CD4-positive, alpha-beta T cell treated with Interleukin-1 beta for 1 hour (primary cell): ENCODE measurements at places on chromosomes 3 and 15.
A peak's percentile ranks its signal among the peaks of the same experiment; 100 is the strongest.

GRCh38 chr15:42024303-42024702 is 3.5 kb upstream of the PLA2G4E start:
- DNase-seq, result no peak

DNA sequence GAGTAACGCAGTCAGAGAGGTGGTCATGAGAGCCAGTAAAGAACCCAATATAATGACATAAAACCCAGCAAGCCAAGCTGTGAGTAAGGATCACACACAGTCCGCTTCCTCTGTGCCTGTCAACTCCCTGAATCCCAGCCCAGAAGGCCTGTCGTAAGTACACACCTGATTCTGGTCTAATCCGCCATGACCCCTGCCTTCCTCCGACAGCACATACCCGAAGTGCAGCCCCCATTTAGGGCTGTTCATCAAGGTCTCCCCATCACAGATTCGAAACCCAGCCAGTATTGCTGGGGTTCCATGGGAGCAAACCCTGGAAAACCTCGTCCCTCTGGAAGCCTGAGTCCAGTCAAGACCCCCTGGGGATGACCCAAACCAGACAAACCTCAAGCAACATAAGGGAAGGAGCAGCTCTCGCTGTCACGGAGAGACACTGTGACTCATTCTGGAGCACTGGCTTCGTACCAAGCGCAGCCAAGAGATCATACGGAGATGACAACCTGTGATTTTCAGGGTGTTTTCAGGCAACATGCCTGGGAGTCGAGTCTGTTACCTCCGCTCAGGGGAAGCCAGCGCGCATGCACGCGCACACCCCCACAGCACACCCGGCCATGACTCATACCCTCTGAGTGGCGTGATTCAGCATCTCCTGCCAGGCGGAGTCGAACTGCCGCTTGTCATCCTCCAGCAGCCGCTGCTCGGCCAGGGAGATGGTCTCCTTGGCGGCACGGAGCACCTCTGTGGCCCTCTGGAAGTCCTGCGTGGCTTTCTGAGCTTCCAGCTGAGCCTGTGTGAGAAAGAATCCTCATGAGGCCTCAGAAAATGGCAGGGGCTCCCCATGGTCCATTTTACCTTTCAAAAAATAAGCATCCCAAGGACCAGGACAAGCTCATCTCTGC is 63.0 kb downstream of the SH3BP5 start:
- DNase-seq, result peak; percentile 85

GRCh38 chr15:74453925-74454763 is 6.8 kb downstream of the UBL7 start:
- DNase-seq, result no peak

- DNase-seq, result no peak
Measured at GRCh38 chr3:12461097-12461649, 23.1 kb upstream of the TSEN2 start.

- no peak for DNase-seq
Measured at GRCh38 chr3:127680798-127681221, 8.1 kb downstream of the ABTB1 start.

- no peak for DNase-seq
Measured at GRCh38 chr3:119311081-119311925, 17.1 kb downstream of the ARHGAP31 start.

DNA sequence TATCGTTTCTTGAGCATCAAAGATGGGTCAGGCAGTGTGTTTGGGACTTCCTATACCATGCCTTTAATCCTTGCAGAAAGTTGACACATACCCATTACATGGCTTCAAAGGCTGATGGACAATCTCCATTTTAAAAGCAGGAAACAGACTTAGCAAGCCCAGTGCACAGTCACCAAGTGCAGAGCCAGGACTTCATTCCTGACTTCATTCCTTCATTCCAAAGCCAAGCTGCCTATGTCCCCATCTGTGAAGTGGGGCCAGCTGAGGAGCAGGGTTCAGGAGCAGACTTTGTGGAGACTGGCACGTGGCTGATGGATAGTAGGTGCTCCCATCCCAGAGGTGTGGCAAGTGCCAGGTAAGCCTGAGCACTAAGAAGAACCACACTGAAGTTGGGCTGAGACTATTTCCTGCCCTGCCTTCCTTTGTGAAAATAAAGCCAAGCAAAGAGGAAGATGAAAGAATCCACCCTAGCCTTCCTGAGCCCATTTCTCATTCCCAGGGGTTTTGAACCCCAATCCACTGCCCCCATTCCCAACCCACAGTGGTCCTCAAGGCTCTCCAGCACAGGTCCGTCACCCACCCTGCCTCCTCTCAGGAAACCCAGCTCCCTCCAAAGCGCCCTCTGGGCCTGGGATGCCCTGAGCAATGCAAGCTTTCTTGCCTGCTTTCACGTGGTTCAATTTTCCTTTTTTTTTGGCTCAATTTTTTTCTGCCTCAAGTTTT is 1.8 kb downstream of the CX3CR1 start:
- no peak for DNase-seq

- peak; percentile 84 for DNase-seq
Measured at GRCh38 chr3:52339612-52340011, 23.5 kb downstream of the DNAH1 start.

DNA sequence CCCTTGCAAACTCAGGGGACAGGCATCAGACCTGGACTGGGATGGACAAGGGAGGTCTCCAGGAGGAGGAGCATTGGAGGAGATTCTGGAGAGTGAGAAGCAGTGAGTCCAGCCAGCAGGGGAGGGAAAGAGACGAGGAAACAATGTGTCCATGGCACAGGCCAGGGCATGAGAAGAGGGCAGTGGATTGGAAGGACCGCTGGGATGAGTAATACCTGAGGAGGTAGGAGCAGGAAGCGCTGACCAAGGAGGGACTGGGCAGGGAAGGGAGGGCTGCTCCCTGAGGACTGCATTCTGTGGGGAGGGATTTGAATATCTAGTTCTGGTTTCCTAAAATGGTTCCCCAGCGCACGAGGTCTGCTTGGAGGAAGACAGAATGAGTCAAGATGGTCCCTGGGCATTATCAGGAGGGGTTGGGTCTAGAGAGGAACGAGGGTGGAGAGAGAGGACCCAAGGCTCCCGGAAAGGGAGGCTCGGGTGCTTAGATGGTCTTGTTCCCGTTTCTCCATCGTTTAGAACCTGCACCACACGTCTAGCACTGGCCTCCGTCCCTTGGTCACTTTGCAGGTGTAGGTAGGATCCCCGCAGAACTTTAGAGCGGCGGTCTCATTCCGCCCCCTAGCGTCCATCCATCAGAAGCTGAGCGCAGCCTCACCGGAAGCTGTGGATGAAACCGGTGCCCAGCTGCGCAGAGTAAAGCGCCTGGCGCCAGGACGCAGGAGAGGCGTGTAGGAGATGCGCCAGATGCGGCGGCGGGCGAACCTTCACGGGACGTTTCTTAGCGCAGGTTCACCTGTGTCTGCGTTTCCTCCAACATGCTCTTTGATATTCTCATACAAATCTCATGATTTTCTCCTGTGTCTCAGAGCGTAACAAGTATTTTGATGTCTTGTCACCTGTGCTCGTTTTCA is 190.7 kb upstream of the NDN start:
- no peak for DNase-seq

GRCh38 chr15:81163961-81164800 is 30.1 kb downstream of the CFAP161 start:
- DNase-seq, result no peak

DNA sequence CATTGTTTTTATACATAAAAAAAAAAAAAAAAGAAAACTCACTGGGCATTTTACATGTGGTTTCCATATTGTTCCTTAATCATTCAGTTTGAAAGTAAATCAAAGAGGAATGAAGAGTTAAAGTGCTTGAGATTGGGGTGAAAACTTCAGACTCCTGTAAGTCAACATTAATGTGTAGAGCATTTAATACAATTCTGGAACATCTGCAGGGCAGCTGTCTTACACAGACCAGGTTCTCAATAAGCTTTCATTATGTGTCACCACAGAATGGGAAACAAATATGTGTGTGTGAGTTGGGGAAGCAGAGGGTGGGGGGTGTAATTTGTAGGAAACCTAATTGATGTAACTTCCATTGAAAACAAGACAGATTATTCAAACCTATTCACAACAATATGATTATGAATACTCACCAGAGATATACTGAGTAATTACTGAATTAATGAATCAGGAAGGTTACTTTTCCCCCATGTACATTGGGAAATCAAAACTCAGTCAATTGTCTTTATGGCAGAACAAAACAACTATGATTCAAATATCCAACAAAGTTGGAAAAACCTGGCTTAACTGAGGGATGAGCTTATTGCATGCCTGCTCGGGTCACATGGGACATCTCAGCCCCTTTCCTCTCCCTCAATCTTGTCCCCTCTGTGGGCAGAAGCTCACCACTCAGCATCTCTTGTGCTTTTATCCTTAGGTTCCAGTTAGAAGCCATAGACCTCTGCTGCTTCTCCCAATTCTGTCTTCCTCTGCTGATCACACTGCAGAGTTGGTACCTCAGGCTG is 281.2 kb upstream of the THBS1 start:
- DNase-seq, result no peak

GRCh38 chr3:141834292-141834691 is 42.2 kb upstream of the ATP1B3 start:
- DNase-seq, result no peak

DNA sequence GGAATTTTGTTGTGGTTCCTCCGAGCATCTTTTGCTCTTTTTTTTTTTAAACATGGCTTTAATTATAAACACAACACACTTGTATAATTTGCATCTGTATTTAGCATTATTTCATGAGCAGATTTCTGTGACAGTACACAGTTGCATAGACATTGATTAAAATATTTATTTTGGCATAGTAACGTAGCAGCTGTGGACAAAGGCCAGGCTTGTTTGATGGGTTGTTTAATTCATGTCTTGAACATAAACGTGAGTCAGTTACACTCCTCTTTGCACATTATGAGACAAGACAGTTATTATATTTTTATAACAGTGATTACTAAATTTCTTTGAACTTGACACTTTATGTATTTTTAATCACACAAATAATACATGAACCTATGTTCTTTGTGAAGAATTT is 182.5 kb downstream of the CACNA2D3 start:
- DNase-seq, result no peak

GRCh38 chr15:26260517-26261133 is 397.5 kb upstream of the ATP10A start:
- DNase-seq, result peak; percentile 17

DNA sequence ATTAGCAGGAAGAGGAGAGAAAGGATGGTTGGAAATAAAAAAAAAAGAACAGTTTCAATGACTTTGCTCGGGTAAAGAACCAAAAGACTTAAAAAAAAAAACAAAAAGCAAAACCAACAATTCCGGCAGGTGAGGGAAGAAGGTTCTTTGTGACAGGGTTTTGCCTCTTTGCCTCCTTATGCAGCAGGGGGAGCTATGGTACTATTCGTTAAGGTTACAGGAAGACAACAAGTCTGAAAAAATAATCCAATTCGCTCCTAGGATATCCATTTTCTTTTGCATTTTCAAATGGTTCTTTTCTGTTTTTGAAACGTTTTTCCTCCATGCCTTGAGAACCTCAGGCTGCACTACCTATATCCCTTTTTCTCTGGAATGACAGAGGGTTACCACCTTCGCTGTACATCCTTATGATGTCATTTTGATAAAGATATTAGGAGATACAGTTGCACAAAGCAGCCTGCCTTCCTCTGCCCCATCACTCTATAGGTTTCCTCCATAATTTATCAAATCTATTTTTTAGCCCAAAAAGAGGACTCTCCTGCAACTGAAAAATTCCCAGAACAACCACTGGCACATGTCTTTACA is 55.0 kb downstream of the CFAP20DC start:
- DNase-seq, result no peak

- no peak for DNase-seq
Measured at GRCh38 chr3:112579232-112579631, 17.4 kb downstream of the SLC35A5 start.

- DNase-seq, result no peak
Measured at GRCh38 chr15:68344600-68344999, 67.1 kb downstream of the FEM1B start.

GRCh38 chr15:55320238-55320550 is 1.2 kb downstream of the PIGB start:
- no peak for DNase-seq

- DNase-seq, result peak; percentile 25
Measured at GRCh38 chr3:179146911-179147513, 1.1 kb upstream of the PIK3CA start.

GRCh38 chr3:97970956-97971620 is 1.1 kb downstream of the RIOX2 start:
- no peak for DNase-seq

- no peak for DNase-seq
Measured at GRCh38 chr15:85764649-85765277, 30.0 kb downstream of the KLHL25 start.
